ENCODE measurements at places on chromosomes 7 and 10.
A peak's percentile ranks its signal among the peaks of the same experiment; 100 is the strongest.

DNA sequence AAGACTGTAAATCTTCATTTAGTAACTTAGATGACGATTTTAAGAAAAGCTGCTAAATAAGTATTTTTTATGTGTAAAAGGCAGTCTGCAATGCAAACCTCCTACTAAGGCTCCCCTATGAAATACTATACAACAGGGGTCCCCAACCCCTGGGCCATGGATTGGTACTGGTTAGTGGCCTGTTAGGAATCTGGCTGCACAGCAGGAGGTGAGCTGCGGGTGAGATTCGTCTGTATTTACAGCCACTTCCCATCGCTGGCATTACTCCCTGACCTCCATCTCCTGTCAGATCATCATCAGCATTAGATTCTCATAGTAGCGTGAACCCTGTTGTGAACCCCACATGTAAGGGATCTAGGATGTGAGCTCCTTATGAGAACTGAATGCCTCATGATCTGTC is 580.4 kb downstream of the MAGI2 start:
- no peak for DNase-seq

- peak; percentile 36 for DNase-seq
Observed at GRCh38 chr7:113289140-113289740, 170.9 kb upstream of the SMIM30 start.

- DNase-seq: no peak
Observed at GRCh38 chr7:97731736-97732564, at the start of gene TAC1. TSS of gene TAC1 (plus strand) at chr7:97732086. CDS start at chr7:97732613, 527 bp downstream.

DNA sequence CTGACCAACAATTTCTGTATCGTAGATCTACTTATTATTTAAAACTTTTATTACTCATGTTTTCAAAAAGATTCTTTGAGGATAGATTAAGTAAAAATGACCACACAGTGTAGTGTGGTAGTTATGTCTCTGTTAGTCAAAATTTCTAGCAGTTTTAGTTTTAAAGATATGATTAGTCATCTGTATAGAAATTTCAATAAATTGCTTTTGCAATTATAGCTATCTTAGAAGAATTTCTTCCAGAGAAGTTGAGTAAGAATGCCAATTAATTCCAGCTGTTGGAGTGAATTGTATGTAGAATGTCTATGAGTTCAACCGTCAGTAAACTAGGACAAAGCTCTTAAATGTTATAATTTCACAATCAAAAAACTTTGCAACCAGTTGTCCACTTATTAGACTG is 229.7 kb downstream of the CDK14 start:
- no peak for DNase-seq

DNA sequence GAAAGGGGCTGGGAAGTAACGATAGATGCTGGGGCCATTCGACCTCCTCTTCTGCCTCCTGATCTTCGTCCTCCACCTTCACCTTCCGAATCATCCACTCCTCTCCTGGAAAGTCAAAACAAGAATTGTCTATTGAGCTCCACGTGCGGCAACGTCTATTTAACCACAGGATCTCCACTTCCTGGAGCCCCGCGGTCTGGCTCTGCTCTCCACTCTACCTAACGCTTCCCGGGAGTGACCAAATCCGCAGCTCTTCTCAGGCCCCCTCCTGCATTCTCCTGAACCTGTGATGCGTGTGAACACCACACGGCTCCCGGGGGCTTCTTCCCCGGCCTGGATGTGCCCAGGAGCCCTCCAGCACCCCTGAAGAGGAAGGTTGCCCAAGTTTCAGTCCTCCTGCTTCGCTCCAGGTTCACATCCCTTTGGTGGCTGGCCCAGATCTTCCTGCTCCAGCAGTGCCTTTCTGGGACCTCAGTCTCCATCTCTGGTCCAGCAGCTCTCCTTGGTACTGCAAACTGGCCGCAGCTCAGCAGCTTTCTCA is 7.2 kb downstream of the ZNF467 start:
- DNase-seq: no peak

GRCh38 chr10:126223512-126224067 is 164.7 kb downstream of the ADAM12 start:
- DNase-seq: no peak

DNA sequence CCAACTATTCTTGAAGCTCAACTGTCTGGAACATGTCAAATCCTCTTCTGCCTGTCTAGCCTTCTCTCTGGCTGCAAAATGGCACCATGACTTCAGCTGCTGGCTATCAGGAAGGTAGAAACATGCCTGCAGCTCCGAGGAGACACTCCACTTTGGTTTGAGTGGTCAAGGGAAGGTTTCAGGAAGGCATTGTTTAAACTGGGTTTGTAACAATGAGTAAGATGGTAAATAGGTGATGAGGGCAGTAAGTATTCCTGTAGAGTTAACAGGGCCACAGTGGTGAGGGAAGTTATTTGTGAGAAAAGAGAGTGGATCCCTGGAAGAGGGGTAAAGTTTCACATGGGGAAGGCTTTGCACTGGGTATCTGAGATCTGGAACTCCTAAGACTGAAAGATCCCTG is 231.5 kb downstream of the ABCA13 start:
- DNase-seq: no peak

- DNase-seq: no peak
Observed at GRCh38 chr7:41788556-41788955, 85.7 kb upstream of the INHBA start.

- no peak for DNase-seq
Observed at GRCh38 chr7:151237244-151238189, 5.2 kb downstream of the CHPF2 start.

GRCh38 chr10:11876805-11877590 is 53.8 kb downstream of the PROSER2 start:
- DNase-seq: no peak

DNA sequence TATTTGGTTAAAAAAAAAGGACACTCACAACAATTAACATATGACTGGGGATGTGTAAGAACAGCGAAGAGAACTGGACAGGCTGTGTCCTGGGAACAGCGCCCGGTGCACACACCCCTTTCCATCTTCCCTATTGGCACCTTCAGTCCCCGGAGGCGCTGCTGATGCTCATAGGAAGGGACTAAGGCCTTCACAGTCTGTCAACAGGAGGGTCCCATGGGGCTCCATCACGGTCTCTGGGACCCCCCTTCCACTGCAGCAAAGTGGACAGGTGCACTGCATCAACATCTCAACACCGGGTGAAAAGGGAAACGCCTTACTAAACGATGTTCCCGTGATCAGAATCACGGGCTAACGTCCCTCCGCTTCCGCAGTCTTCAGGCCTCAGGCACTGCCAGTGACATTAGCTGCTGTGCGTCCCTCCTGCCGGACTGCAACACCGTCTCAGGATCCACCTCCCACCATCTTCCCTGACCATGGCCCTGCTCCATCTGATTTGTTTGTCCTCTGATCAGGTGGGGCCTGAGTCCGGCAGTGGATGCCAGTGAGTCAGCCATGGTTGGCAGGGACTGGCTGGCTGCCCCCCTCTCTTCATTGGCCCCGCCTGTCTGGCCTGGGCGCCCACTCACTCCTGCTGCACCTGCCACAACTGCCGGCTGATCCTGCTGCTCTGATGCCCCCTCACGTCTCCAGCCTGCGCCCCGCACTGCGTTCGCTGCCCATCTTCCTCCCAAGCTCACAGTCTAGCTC is 614.7 kb downstream of the DNAJB6 start:
- DNase-seq: no peak

- no peak for DNase-seq
Observed at GRCh38 chr7:47576031-47576865, 5.7 kb downstream of the TNS3 start.

GRCh38 chr7:82375129-82375528 is 68.4 kb downstream of the CACNA2D1 start:
- peak; percentile 63 for DNase-seq

- DNase-seq: no peak
Observed at GRCh38 chr10:119613741-119614140, 17.0 kb upstream of the TIAL1 start.

DNA sequence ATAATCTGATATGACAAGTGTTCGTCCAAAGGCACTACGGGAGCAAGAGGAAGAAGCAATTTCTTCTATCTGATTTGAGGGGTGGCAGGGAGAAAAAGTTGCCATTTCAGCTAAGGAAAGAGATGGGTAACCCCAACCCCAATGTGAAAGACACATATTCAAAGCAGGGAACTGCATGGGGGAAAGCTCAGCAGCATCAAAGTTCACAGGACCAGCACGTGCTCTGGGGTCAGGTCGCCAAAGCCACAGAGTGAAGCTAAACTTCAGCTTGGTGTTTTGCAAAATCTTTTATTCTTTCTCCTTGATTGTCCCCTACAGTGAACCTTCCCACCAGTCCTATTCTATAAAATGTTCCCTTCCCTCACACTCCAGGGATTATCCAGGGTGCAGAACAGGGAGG is 112.8 kb upstream of the PPP2R2D start:
- DNase-seq: no peak

- peak; percentile 52 for DNase-seq
Observed at GRCh38 chr7:47534322-47535034, 47.4 kb downstream of the TNS3 start.

- no peak for DNase-seq
Observed at GRCh38 chr7:139917851-139918250, 88.8 kb downstream of the TBXAS1 start.

GRCh38 chr10:59607970-59608369 is 101.7 kb downstream of the SLC16A9 start:
- no peak for DNase-seq

- no peak for DNase-seq
Observed at GRCh38 chr7:139994356-139994755, 68.4 kb downstream of the PARP12 start.

- no peak for DNase-seq
Observed at GRCh38 chr10:71031603-71032002, 143.2 kb upstream of the PCBD1 start.

- no peak for DNase-seq
Observed at GRCh38 chr7:98394377-98394836, 6.5 kb downstream of the BAIAP2L1 start.

- no peak for DNase-seq
Observed at GRCh38 chr7:17183630-17184328, 114.7 kb upstream of the AHR start.

DNA sequence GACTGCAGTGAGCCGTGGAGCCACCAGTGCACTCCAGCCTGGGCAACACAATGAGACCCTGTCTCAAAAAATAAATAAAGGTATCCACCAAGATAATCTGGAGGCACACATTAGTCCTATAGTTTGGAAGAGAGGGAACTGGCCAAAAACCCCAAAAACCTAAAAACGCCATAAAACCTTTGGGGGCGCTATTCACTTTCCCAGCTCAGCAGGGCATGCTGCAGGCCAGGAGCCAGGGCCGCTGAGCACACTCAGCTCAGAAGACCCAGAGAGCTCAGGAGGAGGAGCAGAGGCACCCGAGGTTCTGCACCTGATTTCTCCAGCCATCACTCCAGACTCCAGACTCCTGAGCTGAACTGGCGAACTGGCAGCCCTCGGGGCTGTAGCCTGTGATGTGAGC is 167.2 kb upstream of the IMMP2L start:
- DNase-seq: no peak

- no peak for DNase-seq
Observed at GRCh38 chr10:69839696-69840345, 38.1 kb downstream of the COL13A1 start.

DNA sequence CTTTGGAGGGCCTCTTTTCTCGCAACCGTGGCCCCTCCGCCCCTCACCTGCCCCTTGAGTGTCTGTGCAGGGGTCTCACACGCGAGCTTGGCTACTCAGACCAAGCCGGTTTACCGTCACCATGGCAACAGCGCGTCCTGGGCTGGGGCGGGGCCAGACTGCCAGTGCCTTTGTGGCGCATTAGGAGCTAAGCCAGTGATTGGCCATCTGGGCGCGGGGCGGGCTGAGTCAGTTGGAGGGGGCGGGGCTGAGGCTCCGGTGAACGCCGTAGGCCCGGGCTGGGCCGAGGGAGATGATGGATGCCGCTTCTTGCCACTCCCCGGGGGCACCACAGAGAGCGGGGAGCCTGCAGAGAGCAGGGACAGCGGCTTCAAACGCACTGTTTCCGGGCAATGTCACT is 48.7 kb upstream of the FXYD4 start:
- DNase-seq: no peak

GRCh38 chr7:77565917-77566316 is 28.8 kb downstream of the PTPN12 start:
- DNase-seq: no peak

GRCh38 chr7:106289848-106290247 is 5.1 kb upstream of the NAMPT start:
- no peak for DNase-seq

DNA sequence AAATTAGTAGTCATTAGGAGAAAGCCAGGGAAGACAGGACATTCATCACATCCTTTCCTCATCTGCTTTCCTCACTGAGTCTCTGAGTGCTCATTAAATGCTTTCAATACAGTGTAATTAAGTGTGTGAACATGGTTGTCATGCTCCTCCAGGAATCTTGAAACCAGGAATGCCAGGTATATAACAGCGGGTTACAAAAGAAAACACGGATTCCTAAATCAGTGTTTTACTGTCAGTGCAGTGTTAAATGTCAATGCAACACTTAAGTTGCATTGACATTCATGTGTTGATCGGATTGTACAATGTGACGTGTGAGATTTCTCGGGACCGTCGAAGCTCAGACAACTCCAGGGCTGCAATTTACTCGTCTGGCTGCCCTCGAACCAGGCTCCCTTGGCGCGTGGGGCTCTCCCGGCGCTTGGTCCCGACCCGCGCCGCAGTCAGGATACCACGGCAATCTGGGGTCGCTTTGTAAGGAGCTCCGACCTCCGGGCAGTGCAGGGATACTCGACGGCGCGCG is 455 bp upstream of the SPAG6 start:
- DNase-seq: no peak

- DNase-seq: no peak
Observed at GRCh38 chr7:74324531-74325209, 35.5 kb downstream of the CLIP2 start.

DNA sequence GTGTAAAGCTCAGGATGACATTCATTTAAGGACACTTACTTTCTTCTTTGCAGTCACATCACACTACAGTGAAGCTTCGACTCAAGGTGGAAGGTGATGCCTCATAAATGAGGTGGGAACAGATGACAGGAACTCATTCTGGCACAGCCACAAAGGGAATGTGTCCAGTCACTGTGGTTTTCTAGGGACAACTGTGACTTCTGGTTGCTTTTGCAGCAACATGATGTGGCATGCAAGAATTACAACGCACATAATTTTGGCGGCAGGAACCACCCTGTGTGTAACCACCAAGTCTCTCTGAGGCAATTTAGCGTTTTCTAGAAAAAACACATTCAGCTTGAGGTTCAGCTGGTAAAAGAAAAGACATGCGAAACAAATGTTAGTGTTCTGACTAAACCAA is 32.0 kb upstream of the FERD3L start:
- no peak for DNase-seq

GRCh38 chr10:123636598-123637325 is 29.4 kb upstream of the GPR26 start:
- DNase-seq: no peak

GRCh38 chr7:92631067-92631849 is 41.1 kb upstream of the FAM133B start:
- no peak for DNase-seq

- DNase-seq: no peak
Observed at GRCh38 chr7:27943241-27943640, 203.3 kb downstream of the TAX1BP1 start.

GRCh38 chr10:79930751-79931150 is 18.2 kb downstream of the SFTPD start:
- no peak for DNase-seq

GRCh38 chr10:30883751-30884150 is 147.9 kb downstream of the ZNF438 start:
- no peak for DNase-seq

All from NCI-H2171 treated with DMSO at 0.1 percent for 48 hours (cell line).